ENCODE measurements at places on chromosomes 4 and X.

DNA sequence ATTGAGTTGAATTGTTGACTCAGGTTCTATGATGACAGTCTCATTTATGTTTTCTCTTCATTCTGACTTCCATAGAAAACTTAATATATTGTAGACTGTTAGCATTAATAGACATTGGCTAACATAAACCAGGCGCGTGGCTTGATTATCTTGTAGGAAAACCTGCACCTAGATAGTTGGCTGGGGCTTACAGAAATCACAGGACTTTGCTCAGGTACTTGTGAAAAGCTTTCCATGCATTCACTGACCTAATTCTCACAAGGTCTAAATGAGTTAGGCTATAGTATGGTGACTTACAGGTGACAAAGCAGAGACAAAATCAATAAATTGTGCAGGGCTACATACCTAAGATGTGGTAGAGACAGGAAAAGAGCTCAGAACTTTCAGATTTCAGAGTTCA is 212.8 kb downstream of the GPAT3 start:
- DNase-seq: no peak

GRCh38 chrX:127466211-127466610 is 586.0 kb downstream of the ACTRT1 start:
- no peak for DNase-seq

- DNase-seq: no peak
These were observed 29.0 kb downstream of the MGST2 start for GRCh38 chr4:139694522-139695107.

DNA sequence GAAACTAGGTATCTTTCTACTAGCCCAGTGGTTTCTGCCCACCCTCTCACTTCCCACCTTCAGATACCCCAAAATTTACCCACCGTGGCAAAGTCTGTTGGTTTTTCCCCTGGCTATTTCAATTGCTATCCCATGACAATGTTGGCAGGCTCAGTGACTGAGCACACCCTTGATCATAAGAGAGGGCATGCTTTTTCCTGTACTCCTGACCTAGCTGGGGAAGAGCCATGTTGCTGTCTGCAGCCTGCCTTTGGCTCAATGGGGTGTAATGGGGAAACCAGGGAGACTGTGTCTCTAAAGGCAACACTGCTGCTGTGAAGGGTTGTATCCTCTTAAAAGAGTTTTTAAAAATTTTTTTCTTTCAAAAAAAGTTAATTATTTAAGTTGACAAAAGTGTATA is 90.4 kb upstream of the CITED1 start:
- no peak for DNase-seq

DNA sequence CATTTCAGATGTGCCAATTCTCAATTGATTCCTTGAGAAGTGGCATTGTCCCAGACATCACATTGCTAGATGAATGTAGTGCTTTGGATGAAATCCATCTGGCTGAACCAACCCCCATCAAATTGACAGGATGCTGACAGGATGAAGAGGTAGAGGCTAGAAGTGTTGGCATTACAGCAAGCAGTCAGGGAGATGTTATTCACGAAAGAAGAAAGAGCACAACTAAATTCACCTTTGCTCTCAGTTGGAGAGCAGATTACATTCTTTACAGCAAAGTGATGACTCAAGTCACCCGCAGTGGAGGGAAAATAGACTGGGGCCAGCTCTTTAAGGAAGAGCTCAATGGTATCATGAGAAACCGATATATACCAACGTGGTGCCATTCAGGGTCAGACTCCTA is 259.6 kb downstream of the C4orf33 start:
- DNase-seq: no peak

GRCh38 chr4:122639181-122639580 is 18.3 kb upstream of the IL21 start:
- DNase-seq: no peak

All from RKO (cell line).